ENCODE measurements at places on chromosomes 2 and 18. TPM values are rescaled to one million over a fixed set of nuclear protein-coding genes. Genes with fewer than 3 reads are reported as not detected.

Gene EGR4
- not detected for polyA plus RNA-seq

- DNase-seq, result no peak
Measured at GRCh38 chr2:139480161-139480650, 700.0 kb upstream of the NXPH2 start.

DNA sequence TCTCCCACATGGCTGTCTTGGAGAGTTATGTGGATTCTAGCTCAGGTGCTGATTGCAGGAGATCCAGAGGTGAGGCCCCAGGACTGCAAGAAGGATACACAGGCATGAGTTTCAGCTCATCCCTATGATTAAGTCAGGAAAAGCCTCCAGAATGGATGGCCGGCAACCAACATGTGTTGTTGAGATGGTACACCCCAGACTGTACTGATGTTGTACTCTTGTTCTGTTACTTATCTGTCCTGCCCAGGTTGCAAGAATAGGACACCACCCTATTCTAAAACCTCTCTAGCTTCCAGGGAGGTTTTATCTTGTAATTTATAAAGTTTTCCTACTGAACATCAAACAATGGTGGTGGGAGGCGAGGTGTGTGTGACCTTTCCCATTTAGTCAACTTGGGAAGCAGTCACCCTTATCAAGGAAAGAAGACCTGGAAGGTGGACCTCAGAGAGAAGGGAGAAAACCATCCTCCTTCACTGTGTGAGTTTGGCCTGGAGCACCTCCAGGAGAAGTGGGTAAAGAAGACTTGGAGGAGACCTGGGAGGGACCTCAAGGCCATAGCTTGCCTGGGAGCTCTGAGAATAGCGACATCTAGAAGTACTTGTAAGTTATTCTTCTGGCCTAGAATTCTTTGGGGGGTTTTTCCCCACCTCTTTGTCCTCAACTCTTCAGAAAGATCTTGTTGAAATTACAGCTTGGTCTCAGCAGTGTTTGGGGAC, 8.6 kb downstream of the FAM124B start:
- no peak for DNase-seq

Gene ATP6V1C2
- 2.6 TPM for polyA plus RNA-seq

GRCh38 chr2:183666031-183666430, 541.8 kb downstream of the NUP35 start:
- DNase-seq, result no peak

All from left lung (tissue), 14 donors.